ENCODE measurements at places on chromosomes 4 and X. TPM values are rescaled to one million over a fixed set of nuclear protein-coding genes. Genes with fewer than 3 reads are reported as not detected.
A peak's percentile ranks its signal among the peaks of the same experiment; 100 is the strongest.

GRCh38 chr4:156173937-156174336, 220.3 kb upstream of the CTSO start:
- no peak for DNase-seq

DNA sequence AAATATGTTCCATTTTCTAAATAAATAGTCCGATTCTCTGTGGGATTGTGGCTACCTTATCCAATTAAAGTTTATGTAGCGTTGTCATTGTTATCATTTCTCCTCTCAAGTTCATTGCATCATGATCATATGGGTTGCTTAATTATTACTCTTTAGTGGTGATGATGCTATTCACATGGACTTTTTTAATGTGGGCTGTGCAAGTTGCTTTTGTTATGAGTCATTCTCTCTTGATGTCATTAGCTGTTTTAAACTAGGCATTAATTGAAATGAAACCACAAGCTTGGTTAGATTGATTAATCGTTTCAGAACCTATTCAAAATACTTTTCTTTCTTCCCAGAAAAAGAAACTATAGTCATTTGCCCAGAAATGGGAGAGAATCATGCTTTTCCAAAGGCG, 38.2 kb downstream of the NHS start:
- DNase-seq = no peak

Gene PAGE5
- not detected for total RNA-seq

DNA sequence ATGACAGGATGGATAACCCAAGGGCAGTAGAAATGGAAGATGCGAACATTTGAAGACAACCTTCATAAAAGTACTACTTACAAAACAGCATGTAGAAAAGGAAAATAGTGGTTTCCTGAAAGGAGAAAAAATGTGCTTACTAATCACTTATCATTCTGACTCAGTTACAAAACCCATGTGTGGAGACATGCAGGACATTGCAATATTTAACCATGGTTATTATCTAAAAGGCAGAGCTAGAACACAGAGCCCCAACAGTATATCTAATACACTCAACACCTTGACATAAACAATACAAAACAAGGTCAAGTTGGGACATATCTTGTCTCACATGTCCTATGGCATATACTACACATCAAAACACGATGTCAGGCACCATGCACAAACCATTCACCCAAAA, 55.9 kb downstream of the EIF4E start:
- no peak for DNase-seq

- peak; percentile 46 for DNase-seq
Observed at GRCh38 chrX:13487731-13488505, 81.5 kb upstream of the EGFL6 start.

DNA sequence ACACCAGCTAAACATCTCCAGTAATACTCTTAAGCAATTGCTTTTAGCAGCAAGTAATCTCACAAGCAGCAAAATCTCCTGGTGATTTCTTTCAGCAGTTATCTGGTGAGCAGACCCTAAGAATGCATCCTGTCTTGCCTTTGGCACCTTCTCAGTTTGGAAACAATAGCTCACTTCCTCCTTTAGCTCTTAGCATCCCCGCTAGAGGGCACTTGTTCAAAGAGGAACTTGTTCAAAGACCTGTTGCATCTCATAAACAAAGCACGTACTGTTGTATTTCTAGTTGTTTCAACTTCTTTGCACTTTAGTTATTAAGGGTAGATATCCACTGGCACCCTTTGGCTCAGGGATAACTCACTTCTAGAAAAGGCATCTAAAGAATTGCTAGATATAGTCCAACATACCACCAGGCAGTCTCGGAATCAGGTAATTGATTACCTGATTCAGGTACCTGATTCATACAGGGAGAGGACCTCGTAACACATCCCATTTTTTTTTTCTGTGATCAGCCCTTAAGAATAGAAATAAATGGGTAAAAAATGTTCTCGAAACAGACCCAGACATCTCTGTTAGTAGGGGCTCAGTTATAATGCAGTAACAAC, 81.9 kb upstream of the QRFPR start:
- DNase-seq = peak; percentile 20

DNA sequence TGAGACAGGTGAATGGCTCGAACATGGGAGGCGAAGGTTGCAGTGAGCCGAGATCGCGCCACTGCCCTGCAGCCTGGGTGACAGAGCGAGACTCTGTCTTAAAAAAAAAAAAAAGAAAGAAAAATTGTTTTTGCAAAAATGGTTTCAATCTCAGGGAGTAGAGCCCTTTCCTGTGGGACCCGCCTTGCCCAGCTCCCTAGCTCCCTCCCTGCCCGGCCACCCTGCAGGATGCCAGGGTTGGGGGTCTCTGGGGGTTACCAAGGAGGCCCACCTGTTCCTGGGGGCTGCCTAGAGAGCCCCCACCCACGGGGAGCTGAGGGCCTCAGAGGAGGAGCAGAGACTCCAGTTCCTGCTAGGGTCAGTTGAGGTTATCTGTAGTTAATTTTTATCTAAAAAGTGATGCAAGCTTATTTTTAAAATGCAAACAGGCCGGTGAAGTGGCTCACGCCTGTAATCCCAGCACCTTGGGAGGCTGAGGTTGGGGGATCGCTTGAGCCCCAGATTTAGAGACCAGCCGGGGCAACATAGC, 18.7 kb upstream of the PLCXD1 start:
- DNase-seq = no peak

- DNase-seq = no peak
Observed at GRCh38 chr4:76726176-76726575, 171.8 kb downstream of the SOWAHB start.

Gene SYTL5
- 7.9 TPM for total RNA-seq

- DNase-seq = no peak
Observed at GRCh38 chr4:45064741-45065140, 338.4 kb upstream of the GNPDA2 start.

DNA sequence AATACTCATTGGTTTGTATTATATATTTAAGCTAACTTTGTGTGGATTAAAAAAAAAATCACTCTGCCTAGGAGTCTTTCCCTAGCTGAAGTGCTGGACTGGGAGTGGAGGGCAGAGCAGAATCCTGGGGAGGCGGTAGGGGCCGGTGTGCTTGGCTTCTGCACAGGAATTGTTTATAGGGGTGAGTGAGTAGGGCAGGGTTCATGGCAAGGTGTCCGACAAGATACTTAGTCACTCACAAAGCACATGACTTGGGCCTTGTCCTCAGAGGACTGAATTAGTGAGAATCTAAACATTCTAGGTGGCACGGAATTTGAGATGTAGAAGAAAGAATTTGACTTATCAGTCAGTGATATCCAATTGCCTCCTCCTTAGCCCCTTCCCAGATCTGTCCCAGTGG, 32.2 kb downstream of the FNIP2 start:
- peak; percentile 36 for DNase-seq

Gene DCAF12L1
- total RNA-seq = not detected

DNA sequence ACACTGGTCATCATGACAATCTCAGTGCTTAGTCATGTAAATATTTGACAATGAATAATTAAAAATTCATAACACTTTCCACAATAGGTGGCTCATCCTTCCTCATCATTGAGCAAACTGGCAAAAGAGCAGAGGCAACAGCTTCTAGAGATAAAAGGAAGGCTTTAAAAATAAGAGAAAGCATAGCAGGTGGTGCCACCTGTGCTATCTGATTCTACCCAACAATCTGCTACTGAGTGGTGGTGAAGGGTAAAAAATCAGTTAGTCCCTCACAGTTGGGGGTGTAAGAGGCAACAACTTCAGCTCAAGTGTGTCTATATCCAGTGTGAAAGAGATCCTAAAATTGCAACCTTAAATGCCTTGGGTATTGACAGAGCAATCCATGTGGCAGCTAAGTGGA, 280.1 kb upstream of the PPARGC1A start:
- DNase-seq = no peak

DNA sequence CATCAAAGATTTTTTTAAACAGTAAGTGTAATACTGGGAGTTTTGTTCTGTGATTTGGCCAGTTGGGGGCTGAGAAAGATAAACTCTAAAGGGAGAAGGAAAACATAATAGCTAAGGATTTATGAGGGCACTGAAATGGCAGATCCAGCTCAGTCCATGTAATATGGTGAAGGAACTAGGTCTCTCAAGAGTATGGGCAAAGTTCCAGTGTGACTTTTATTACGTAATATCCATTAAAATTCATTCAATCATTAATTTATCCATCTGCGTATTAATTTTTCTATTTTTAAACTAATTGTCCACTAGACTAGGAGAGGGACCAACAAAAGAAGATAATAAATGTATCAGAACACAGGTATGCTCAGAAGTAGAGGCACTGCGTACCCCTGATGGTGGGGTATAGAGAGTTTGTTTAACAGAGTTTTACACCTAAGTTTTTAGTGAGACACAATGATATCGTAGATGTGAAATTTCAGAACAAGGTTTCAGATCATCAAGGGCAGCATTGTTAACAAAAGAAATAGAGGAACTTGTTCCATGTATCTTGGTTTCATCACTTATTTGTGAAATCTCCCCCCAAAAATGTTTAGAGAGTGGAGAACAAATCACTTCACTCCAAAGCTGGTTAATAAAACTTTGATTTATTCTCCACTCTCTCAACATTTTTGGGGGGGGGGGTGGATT, 351.1 kb downstream of the GRXCR1 start:
- no peak for DNase-seq

Gene AKAP14
- total RNA-seq = not detected

DNA sequence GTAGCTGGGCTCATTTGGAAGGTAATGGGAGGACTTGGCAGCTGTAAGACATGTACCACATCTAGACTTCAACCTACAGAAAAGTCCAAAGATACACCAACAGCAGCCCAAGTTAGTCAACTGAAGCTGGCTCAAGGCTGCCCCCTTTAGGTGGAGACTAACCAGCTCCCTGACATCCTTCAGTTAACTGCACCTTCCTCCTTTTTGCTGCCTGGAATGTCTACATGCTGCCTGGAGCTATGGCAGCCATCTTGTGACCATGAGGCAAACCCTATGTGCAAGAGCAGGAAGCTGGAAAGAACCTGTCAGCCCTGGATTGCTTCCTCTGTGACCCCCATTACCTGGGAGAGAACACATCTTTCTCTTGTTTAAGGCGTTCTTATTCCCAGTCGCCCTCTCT, 25.8 kb downstream of the ARSD start:
- no peak for DNase-seq

Gene LONRF3
- 13.1 TPM for total RNA-seq

Gene HEPH
- total RNA-seq = 114 TPM

GRCh38 chrX:78769946-78770345, 22.4 kb downstream of the LPAR4 start:
- no peak for DNase-seq

DNA sequence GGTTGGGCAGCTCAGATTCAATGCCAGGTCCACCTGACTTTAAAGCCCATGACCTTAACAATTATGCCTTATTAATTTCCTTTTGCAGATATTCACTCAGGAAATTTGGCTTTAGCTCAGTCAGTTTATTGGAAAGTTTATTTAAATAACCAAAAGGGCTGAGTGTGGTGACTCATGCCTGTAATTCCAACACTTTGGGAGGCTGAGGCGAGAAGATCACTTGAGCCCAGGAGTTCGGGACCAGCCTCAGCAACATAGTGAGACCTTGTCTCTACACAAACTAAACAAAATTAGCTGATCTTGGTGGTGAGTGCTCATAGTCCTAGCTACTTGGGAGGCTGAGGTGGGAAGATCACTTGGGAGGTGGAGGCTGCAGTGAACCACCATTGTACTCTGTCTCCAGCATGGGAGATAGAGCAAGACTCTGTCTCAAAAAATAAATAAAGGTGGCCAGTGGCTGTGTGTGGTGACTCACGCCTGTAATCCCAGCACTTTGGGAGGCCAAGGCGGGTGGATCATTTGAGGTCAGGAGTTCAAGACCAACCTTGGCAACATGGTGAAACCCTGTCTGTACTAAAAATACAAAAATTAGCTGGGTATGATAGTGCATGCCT, 43.3 kb downstream of the RHOH start:
- DNase-seq = no peak

DNA sequence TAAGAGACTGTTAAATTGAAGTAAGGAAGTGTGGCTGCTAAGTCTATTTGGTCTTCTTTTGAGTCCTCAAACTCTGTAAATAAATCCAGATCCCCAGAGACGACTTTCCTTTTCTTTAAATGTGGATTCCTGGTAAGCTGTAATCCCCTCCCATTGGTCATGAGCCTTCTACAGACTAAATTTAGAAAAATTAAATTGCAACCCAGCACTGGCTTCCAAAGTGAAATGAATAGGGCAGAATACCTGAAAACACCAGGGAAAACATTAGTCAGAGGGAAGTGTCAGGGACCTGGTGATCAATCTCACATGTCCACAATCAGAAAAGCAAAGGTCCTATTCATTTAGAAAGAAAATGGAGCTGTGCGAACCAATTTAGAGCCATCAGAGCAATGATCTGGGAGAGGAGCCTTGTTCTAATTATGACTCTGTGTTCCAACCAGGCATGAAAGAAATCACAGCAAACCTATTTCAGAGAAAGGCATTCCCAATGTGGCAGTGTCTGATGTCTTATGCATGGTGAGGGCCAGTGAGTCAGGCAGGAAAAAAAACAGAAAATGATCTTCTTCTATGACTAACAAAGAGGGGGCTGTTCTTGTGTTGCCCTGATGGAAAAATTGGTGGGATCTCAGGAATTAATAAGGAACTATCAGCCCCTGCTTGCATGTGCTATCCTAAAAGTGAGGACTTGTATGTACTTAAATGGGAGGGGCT, 19.8 kb upstream of the CCDC149 start:
- DNase-seq = no peak

DNA sequence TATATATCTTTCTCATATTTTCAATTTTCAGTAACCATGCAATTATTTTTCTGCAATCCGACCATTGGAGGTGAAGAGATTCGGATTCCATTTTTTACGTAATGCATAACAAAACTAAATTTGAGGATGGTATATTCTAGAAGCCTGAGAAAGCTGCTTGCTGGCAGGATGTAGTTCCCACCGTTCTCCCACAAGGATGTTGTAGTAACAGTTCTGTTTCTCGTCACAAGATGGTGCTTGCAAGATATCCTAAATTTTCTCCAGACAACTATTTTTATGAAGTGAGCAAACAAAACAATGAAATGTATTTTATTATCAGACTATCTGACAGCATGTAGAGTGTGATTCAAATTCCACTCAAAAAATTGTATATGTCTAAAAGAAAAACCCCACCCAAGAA, 10.7 kb downstream of the PWWP3B start:
- DNase-seq = no peak

GRCh38 chr4:150215601-150216000, 137.4 kb downstream of the DCLK2 start:
- DNase-seq = no peak

- DNase-seq = no peak
Observed at GRCh38 chr4:139175646-139176301, 1.2 kb downstream of the ELF2 start.

- DNase-seq = no peak
Observed at GRCh38 chr4:53349091-53349491, 16.8 kb downstream of the SCFD2 start.

DNA sequence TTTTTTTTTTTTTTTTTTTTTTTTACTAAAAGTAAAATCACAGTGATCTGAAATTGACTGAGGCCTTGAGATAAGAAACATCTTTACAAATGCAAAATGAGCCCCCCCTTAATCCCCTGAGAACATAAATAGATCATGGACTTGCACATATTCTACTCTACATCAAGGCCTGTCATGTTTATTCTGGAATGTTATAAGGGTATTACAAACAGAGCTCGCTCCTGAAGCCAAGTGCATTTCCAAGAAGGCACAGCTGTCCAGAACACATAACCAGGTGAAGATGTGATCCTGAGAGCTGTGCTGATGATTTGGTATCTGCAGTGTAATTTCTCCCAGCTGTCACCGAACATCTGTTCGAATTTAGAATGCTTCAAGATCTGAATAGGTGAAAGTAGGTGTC, 384.5 kb downstream of the GPAT3 start:
- DNase-seq = no peak

- no peak for DNase-seq
Observed at GRCh38 chrX:106391284-106391911, 220.4 kb upstream of the RADX start.

- no peak for DNase-seq
Observed at GRCh38 chr4:65653740-65654361, 16.4 kb downstream of the EPHA5 start.

Gene PDGFC
- total RNA-seq = 7.5 TPM

Gene TCEAL6
- not detected for total RNA-seq

Data from transverse colon (tissue), 4 donors.